ENCODE measurements at places on chromosomes 11 and 22.

GRCh38 chr11:18522388-18522787, 4.4 kb downstream of the TSG101 start:
- DNase-seq: no peak

DNA sequence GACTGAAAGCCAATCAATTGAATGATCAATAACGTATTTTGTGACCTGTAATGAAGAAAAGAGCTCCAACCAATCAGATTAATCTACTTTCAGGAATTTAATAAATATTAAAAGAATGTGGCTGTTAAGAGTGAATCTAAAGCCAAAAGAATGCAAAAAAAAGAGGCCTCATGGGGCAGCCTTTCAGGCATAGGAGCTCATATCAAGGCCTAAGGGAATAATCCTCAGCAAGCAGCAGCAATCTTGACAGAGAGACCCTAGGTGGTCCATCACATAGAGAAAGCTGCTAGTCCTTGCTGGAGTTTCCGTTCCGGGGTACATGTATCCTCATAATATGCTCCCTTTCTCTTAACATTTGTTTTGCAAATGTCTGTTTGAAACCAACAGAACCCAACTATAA, 313.1 kb upstream of the PITPNB start:
- no peak for DNase-seq

GRCh38 chr11:74952752-74953151, 3.7 kb downstream of the SPCS2 start:
- DNase-seq: no peak

GRCh38 chr22:19038164-19038546, 84.1 kb downstream of the DGCR2 start:
- DNase-seq: no peak

DNA sequence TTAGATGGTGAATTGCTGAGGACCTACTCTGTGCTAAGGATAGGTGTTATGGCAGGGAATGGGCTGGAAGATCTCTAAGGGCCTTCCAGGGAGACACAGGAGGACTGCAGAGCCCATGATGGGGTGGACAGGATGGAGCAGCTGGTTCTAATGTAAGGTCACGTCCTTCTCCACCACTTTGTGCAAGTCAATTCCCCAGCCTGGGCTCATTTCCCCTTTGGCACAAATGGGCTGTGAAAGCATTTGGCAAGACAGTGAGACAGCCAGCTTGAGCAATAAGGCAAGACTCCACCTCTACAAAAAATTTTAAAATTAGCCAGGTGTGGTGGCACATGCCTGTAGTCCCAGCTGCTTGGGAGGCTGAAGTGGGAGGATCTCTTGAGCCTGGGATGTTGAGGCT, 81.4 kb upstream of the THY1 start:
- DNase-seq: no peak

- DNase-seq: no peak
Observed at GRCh38 chr11:58958500-58958899, 19.2 kb downstream of the GLYATL1 start.

- no peak for DNase-seq
Observed at GRCh38 chr11:82722231-82722630, 11.4 kb downstream of the FAM181B start.

GRCh38 chr11:1735271-1735670, 15.1 kb downstream of the IFITM10 start:
- DNase-seq: no peak

DNA sequence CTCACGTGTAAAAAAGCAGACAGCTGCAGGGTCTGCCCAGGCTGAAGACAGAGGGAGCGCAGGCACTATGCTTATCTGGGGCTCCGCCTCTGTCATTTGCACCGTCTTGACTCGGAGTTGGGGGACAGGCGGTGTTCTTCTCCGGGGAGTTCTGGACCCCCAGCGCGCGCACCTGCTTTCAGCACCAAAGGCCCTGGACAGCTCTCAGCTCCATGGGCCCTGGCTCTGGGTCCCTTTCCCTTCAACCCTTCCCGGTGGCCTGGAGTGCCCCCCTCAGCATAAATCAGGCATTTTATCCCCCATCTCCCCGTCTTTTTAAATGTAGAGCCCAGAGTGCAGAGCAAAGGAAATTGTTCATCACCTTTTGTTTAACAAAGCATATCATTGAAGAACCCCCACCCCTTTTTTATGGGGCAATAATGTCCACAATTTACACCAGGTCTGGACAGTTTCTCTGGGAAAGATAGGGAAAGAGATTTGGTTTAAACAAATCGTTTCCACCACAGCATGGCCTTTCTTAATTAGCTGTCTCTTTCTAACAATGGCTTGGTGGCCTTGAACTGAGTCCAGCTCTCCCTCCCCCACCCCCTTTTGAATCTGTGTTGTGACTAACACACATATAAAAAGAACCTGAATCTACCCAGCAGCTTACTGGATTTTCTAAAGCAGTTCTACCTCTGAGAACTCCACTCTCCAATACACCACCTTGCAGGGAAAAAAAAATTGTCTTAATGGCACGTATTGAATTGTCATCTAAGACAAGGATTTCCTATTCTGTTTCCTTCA, 1.7 kb downstream of the SEZ6L start:
- no peak for DNase-seq

GRCh38 chr11:111764621-111765020, 1.6 kb downstream of the PPP2R1B start:
- DNase-seq: no peak

GRCh38 chr22:45082795-45083194, 73.0 kb upstream of the PHF21B start:
- no peak for DNase-seq

DNA sequence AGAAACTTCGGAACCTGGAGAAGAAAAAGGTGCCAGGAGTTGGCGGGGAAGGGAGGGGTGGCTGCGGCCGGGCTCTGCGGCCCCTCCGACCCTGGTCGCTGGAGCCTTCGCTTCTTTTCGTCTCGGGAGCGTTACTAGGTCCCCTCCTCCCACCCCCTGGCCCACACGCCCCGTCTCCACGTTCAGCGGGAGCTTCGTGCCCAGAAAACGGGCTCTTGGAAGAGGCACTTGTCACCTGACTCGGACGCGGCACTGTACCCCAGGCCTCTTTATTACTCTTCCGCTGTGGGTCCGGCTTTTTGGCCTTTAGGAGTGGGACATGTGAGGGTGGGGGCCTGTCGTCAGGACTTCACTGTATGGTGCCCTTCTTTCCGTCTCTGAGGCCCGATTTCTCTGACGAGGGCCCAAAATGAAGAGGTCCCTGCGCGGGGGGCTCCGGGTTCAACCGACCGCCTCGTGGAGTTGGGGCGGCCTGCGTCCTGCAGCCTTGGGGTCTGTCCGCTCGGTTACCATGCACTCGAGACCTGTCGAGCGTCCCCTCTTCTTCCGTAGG, 1.2 kb downstream of the CAPRIN1 start:
- no peak for DNase-seq

DNA sequence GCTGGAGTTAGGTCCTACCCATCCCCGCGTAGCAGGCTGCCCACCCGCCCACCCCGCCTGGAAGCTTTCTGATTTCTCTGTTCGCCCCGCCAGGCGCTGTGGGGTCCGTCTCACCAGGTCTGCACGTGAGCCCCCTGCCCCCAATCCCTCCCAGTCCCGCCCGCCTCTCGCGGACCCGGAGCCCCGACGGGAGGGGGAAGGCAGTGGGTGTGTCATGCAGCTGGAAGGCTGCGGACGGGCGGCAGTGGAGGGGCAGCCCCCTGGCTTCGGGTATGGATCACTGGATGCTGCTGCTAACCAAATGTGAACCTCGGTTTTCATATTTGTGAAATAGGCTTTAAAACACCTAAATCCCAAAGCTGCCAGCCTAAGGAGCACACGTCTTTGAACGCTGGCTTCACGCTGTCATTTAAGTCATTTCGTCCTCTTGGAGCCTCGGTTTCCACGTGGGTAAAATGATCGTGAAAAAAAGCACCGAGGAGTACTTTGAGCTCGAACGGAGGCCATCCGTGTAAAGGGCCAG, 568 bp upstream of the BIK start:
- DNase-seq: no peak

DNA sequence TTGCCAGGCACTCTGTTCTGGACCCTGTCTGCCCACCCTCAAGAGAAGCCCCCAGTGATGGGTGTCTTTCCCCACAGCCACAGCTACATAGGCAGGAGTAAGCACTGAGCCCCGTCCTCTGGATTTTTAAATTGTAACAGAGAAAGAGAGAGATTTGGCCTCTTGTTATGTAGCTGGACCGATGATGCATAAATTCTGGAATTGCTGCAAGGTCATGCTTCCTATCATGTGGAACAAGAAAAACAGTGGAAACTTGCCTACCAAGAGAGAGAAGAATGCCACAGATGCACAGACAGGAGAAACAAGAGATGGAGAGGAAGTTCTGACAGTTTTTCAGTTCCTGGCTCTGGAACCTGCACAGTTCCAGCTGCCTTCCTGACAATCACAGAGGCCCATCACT, 150.2 kb downstream of the ETS1 start:
- DNase-seq: no peak

- DNase-seq: no peak
Observed at GRCh38 chr11:20056109-20056949, 103.9 kb downstream of the DBX1 start.

- DNase-seq: no peak
Observed at GRCh38 chr11:45182902-45183301, 36.5 kb downstream of the PRDM11 start.

- no peak for DNase-seq
Observed at GRCh38 chr22:33492210-33492651, 428.0 kb downstream of the LARGE1 start.

DNA sequence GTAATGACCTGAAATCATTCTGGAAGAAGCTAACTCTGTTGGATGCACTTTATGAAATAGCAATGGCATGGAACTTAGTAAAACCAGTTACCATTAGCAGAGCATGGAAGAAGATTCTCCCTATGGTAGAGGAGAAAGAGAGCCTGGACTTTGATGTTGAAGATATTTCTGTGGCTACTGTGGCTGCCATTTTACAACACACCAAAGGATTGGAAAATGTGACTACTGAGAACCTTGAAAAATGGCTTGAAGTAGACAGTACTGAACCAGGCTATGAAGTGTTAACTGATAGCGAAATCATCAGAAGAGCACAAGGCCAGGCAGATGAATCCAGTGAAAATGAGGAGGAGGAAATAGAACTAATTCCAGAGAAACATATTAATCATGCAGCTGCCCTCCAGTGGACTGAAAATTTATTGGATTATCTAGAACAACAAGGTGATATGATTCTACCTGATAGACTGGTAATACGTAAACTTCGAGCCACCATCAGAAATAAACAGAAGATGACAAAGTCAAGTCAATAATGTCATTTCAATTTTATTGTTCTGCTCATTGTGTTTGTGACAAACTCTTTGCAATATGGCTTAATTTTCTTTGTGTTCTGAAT, 2.0 kb downstream of the JRKL start:
- no peak for DNase-seq

- DNase-seq: no peak
Observed at GRCh38 chr22:43726964-43727543, 85.1 kb downstream of the EFCAB6 start.

DNA sequence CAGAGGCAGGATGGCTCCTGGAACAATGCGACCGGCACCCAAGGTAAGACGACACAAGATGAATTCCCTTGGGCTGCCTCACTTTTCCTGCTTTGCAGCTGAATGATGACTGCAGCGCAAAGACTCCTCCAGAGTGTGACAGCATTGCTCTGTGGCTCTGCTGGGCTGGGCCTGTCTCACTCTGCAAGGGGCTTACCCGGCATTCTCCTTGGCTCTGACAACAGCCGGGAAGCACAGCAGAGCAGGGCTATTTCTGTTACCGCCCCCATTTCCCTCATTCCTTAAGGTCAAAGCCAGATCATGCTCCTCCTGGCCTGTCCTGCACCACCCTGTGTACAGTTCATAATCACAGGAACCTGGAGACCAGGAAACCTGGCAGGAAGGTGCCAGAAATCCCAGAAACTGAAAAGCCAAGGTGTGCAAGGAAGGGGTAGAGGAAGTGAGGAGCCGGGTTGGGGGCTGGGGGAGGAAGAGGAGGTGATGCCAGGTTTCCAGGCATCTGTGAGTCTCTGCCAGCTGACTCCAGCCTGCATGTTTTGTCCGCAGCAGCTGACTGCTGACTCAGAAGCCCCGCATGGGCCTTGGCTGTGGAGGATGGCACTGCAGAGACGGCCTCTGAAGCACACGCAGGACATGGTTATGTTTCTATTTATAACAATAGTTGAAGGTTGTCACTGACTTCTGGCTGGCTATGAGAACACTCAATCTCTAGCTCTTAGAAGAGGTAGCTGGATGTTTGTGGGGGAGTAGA, 113.6 kb downstream of the MICAL3 start:
- DNase-seq: peak; percentile 36

DNA sequence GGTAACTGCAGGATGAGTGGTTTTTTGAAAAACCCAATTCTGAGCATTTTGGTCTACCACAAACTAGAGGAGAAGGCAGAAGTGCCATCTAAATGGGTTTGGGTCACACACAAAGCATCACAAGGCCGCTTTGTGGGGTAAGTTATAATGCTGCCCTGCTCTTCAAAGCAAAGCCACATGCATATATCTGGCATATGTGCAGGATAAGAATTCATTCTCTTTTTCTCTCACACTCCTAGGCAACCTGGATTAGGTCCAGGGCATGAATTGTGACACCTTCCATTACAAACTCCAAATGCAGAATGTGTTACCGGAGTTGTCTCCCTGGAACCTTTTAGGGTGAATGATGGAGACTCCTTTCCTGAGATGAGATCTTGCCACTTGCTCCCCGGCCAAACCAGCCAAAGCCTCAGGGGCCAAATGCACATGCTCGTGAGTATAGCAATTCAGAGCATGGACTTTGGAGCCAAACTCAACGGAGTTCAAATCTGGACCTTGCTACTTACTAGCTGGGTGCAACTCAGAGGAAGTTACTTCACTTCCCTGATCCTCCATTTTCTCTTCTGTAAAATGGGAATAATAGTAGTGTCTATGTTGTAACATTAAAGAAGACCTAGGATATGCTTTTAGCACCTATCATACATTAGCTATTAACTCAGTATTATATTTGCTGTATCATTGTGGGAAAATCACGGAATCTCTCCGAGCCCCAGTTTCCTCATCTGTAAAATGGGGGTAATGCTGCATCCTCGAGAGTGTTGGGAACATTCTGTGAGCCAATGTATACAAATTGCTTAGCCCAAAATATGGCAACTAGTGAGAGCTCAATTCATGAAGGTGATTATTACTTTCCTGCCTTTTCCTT, 96.6 kb downstream of the COMMD9 start:
- no peak for DNase-seq

DNA sequence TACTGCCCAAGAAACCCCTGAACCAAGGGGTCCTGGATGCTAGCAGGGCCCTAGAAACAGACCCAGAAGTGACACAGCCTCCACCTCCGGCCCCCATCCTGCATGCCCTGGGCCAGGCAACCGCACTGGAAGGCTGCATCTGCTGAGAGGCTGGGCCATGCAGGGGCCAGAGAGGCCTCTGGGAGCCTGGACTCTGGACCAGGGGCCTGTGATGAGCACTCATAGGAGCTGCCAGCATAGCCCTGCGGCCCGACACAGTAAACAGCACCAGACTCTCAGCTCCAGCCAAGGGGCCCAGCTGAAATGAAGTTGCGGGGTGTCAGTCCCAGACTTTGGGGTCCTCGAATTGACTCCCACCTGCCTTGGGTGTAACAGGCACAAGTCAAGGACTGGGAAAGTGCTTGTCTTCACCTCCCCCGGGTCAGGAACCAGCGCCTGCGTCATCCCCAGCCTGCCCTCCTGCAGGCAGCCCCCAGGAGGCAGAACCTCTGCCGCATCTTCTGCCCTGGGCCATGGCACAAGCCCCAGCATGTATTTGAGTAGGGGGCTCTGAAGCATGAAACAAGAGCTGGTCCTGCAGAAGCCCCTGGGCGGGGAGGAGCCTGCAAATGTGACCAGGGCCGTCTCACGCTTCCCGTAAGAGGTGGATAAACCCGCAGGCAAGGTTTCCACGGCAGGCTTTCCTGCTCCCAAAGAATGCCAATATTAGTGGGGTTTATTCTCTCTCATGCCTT, 25.2 kb upstream of the CCND1 start:
- DNase-seq: no peak
